ENCODE measurements at places on chromosomes 1 and 21. TPM values are rescaled to one million over a fixed set of nuclear protein-coding genes. Genes with fewer than 3 reads are reported as not detected.

The LRRIQ3 gene
- total RNA-seq = 1.6 TPM

The VWA5B1 gene
- total RNA-seq = not detected

DNA sequence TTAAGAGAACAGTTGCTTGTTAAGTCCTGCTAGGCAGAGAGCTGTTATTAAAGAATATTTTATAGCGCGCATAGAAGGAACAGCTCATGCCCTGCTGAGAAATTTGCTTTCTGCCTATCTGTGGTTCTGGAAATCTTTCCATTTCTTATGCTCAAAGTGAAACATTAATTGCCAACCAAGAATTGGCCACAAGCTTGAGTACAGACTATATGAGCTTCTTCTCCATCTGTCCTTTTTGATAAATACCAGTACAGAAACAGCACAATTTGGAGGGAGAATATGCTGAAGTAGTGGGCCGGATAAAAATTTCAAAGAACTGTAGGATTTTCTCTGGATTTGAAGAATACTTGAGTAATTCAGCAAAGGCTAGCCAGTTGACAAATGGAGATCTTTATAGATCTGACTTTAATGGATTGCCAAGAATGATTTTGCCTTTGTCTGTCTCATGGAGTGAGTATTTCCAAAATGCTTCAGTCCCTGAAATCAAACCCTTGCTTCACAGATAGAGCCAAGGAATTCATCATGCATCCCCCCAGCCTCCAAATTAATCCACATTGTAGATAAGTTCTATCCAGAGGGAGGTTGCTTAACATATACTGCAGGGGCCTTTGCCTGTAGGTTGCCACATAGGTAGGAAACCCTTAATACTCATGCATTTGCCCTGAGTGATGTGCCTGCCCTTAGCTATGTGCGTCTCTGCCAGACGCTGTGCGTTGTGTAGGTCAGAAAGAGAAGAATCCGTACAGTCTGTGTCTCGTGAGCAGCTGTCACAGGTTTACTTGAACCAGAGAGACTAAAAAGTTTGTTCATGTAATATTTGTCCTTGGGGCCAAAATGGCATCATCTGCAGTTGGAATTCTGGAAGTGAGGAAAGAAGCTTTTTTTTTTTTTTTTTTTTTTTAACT lies 44.2 kb downstream of the SMYD2 start:
- no peak for DNase-seq

DNA sequence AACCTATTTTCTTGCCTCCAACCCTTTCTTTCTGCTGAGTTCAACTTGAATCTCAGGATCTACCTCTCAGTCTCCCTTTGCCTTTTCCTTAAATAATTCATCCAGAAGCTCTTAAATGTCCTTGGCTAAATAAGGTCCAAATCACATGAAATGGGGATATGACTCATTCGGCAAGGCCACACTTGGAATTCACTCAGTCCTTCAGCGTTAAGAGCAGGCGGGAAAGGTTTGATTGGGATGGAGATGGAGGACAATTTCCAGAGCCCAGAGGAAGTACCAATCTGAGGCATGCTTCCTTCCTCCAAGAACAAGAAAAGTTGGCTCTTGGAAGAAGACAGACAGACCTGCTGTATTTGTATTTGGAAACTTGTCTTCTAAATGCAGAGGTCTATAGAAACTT lies 128.5 kb downstream of the PROX1 start:
- DNase-seq = no peak

DNA sequence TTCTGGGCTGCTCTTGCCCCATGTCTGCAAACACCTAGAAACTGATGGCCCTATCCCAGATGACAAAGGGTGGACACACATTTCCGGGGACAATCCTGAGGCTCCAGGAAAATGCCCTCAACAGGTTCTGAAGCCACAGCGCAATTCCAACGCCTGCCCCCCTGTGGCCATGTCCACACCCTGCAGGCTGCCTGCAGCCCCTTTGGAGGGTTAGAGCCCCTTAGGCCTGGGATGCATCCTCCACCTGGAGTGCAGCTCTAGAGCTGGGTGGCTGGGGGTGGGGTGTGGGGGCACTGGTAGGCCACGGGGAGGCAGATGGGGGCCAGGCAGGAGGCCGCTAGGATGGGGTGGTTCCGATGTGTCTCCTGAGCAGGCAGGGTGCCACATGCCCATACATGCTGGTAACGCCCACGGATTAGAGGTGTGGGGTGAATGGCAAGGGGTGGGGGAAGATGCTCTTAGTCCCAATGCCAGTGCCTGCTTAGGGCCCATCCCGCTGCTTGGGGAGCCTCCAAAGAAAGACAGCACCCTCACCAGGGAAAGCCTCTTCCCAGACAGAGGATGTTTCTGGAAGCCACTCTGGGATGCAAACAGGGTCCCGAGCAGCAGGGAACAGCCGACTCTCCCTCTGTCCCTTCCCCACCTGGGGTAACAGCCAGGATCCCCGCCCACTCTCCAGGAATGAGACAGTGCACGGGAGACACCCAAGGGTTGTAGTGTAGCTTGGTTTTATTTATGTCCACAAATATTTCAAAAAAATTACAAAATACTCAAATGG lies 34.0 kb downstream of the SLC45A1 start:
- no peak for DNase-seq

DNA sequence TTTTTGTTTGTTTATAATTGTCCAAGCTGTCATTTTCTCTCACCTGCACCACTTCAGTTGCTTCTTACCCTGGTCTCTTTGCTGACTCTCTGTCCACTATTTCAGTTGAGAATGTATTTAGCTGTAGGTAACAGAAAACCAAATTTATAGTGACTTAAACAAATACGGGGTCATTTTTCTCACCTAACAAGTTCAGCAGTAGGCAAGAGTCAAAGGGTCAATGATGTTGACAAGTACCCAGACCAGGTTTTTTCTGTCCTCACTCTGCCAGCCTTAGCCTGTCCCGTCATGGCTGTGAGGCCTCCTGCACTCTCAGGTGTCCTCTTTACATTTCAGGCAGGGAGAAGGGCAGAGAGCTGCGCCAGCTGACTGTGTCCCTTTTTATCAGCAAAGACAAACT lies 11.8 kb downstream of the RIIAD1 start:
- no peak for DNase-seq

GRCh38 chr1:243266231-243266630 lies 10.4 kb downstream of the SDCCAG8 start:
- DNase-seq = no peak
